ENCODE measurements at places on chromosomes 1 and 21. TPM values are rescaled to one million over a fixed set of nuclear protein-coding genes. Genes with fewer than 3 reads are reported as not detected.

CHIT1 gene
- total RNA-seq = 0.18 TPM

ENAH gene
- 154 TPM for total RNA-seq

GRCh38 chr1:25031966-25032667 lies 102.0 kb upstream of the RUNX3 start:
- H3K27ac ChIP-seq = peak overlapping the region; percentile 58
- H3K27me3 ChIP-seq = peaks cover 5% of the 10 kb centered on the region
- H3K4me1 ChIP-seq = no peaks in the 10 kb centered on the region
- DNase-seq = peak; percentile 69
- no peak overlapping the region for H3K4me3 ChIP-seq

DNA sequence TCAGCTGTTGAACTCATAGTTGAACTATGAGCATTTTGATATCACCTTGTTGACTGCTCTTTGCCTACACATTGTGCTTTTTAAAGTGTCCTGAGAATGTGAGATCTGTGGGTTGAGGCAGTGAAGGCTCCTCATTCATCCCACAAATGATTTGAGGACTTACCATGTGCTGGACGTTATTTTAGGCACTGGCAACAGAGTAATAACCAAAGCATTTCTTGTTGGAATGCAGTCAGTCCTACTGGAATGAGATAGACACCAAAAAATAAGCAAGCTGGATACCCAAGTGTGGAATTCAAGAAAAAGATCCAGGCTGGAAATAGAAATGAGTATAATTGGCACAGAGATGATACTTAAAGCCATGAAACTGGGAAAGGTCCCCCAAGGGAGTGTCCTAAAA lies 73.4 kb downstream of the ZP4 start:
- no peak overlapping the region for H3K27ac ChIP-seq
- no peaks in the 10 kb centered on the region for H3K4me1 ChIP-seq
- no peaks in the 10 kb centered on the region for H3K27me3 ChIP-seq
- H3K4me3 ChIP-seq = no peak overlapping the region

GRCh38 chr1:208243967-208244916 lies at the start of gene PLXNA2:
Gene PLXNA2 (minus strand): TSS chr1:208244384. CDS start chr1:208217922, 26,462 bp downstream.
- H3K4me1 ChIP-seq = peaks cover 56% of the 10 kb centered on the region
- H3K27me3 ChIP-seq = no peaks in the 10 kb centered on the region
- H3K27ac ChIP-seq = peak within 1 kb of the TSS; percentile 93
- peak; percentile 94 for DNase-seq
- no peaks in the 10 kb centered on the region for H3K36me3 ChIP-seq

GRCh38 chr1:19688041-19688842 lies 23.6 kb downstream of the HTR6 start:
- no peak overlapping the region for H3K4me3 ChIP-seq
- H3K36me3 ChIP-seq = peaks cover 90% of the 10 kb centered on the region
- DNase-seq = no peak
- H3K27ac ChIP-seq = no peak overlapping the region
- H3K4me1 ChIP-seq = no peaks in the 10 kb centered on the region

GRCh38 chr1:47805921-47806361 lies 191.2 kb downstream of the TRABD2B start:
- no peaks in the 10 kb centered on the region for H3K27me3 ChIP-seq
- H3K4me3 ChIP-seq = no peak overlapping the region
- H3K4me1 ChIP-seq = peaks cover 16% of the 10 kb centered on the region
- no peaks in the 10 kb centered on the region for H3K36me3 ChIP-seq
- H3K27ac ChIP-seq = no peak overlapping the region

DNA sequence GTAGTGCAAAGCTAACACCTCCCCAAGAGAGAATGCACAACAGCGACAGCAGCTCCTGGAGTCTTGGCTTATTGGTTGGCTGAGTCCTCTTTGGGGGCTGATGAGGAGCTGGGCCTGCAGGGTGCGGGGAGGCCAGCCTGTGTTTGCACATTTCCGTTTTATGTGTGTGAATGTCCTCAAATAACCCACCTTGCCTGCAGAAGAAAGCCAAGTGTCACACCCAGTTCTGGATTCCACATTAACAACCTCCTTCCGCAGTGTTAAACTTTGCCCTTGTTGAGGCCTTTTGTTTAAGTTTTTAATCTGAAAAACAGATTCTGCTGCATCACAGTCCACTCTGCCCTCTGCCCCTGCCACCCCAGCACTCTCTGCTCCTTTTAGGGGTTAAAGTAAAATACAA lies 274.5 kb downstream of the TM2D1 start:
- peak overlapping the region; percentile 68 for H3K27ac ChIP-seq
- DNase-seq = peak; percentile 84
- no peak overlapping the region for H3K4me3 ChIP-seq
- H3K36me3 ChIP-seq = peaks cover 4% of the 10 kb centered on the region

- peak; percentile 80 for DNase-seq
- peaks cover 80% of the 10 kb centered on the region for H3K4me1 ChIP-seq
- H3K27ac ChIP-seq = peak overlapping the region; percentile 99
These were observed 1.0 kb downstream of the TMEM51 start for GRCh38 chr1:15154480-15155036.

GRCh38 chr1:68149110-68149798 lies 83.1 kb downstream of the WLS start:
- DNase-seq = no peak
- peaks cover 33% of the 10 kb centered on the region for H3K4me1 ChIP-seq
- H3K27ac ChIP-seq = peak overlapping the region; percentile 41
- peaks cover 29% of the 10 kb centered on the region for H3K36me3 ChIP-seq
- no peak overlapping the region for H3K4me3 ChIP-seq

- H3K36me3 ChIP-seq = no peaks in the 10 kb centered on the region
- H3K4me1 ChIP-seq = no peaks in the 10 kb centered on the region
- no peaks in the 10 kb centered on the region for H3K27me3 ChIP-seq
- H3K4me3 ChIP-seq = no peak overlapping the region
- DNase-seq = no peak
- H3K27ac ChIP-seq = no peak overlapping the region
These were observed 137.8 kb downstream of the LMX1A start for GRCh38 chr1:165218731-165219130.

GRCh38 chr1:212557739-212558692 lies 50.5 kb upstream of the ATF3 start:
- H3K27ac ChIP-seq = peak overlapping the region; percentile 92
- peak; percentile 85 for DNase-seq
- no peaks in the 10 kb centered on the region for H3K27me3 ChIP-seq
- H3K36me3 ChIP-seq = no peaks in the 10 kb centered on the region

- H3K36me3 ChIP-seq = peaks cover 63% of the 10 kb centered on the region
- H3K27me3 ChIP-seq = no peaks in the 10 kb centered on the region
- DNase-seq = no peak
- H3K27ac ChIP-seq = no peak overlapping the region
- no peaks in the 10 kb centered on the region for H3K4me1 ChIP-seq
These were observed 45.5 kb downstream of the PRDM15 start for GRCh38 chr21:41833497-41834115.

GRCh38 chr21:25987531-25987930 lies 183.0 kb downstream of the APP start:
- H3K36me3 ChIP-seq = peaks cover 3% of the 10 kb centered on the region
- H3K4me3 ChIP-seq = no peak overlapping the region
- no peak for DNase-seq
